ENCODE measurements at places on chromosomes 7 and 10.

DNA sequence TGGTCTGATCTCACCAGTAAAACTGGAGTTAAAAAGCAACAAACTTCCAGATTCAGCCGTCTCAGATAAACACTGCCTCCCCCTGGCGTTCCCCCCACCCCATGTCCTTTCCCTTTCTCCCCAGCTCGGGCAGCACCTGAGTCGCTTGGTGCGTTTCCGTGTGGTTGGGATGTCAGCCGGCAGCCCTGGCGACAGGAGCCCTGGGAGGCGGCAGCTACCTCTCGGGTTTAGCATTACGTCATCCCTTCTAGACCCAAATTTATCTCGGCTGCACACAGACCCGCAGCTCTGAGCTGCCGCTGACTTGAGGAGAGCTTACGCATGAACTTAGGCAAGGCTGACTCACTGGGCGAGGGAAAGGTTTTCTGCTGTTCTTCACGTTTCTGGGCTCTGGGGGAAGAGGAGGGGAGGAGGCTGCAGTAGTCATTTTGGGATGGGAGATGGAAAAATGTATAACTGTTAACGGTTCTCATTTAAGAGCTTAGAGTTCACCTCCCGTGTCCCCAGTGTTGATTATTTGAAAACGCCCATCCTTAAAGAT lies 14.4 kb downstream of the MXI1 start:
- peak overlapping the region; percentile 4 for H3K27ac ChIP-seq
- peak; percentile 50 for DNase-seq
- no peaks in the 10 kb centered on the region for H3K27me3 ChIP-seq
- peak overlapping the region; percentile 59 for H3K4me3 ChIP-seq
- peaks cover 8% of the 10 kb centered on the region for H3K36me3 ChIP-seq
- H3K4me1 ChIP-seq: peaks cover 19% of the 10 kb centered on the region

DNA sequence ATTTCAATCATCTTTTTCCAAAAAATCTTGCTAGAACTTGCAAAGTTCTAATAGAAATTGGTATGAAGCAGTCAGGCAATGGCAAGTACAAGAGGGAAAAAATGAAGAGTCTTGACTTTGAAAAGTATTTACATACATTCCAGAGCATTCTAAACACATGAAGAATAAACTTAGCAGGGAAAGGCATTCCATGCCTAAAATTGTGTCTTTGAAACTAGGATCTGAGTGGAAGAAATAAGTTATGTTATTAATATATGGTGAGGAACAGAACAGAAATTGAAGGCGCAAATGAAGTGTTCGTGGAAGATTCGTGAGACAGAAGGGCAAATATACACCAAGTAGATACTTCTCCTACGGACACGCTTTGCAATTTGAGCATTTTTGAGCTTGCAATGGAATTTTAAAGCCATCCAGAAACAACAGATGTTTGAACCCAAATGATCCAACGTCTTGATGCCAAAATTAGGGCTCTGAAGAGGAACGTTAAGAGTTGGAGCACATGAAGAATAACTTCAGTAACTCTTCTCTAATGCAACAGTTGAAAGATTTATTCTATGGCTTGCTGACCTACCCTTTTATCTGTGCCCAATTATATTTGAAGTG lies 40.6 kb upstream of the SEPTIN7 start:
- H3K36me3 ChIP-seq: no peaks in the 10 kb centered on the region
- no peak overlapping the region for H3K4me3 ChIP-seq
- no peak overlapping the region for H3K27ac ChIP-seq
- DNase-seq: no peak
- no peaks in the 10 kb centered on the region for H3K27me3 ChIP-seq

DNA sequence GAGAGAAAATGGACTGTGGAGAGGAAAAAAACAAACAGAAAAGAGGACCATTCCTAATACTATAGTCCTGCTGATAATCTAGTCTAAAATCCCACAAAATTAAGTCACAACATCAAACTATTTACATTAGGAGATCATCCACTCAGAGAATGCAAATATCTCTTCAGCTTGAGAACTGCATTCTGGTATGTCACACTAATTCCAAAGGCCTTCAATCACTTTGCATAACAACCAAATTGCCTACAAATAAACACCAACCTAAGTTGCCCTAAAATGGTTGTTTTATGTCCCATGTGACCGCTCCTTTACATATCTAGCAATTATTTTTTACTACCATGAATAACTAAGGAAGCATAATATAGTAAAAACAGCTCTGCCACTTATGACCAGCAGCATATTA lies 264.3 kb downstream of the CACNA2D1 start:
- no peak overlapping the region for H3K27ac ChIP-seq
- H3K27me3 ChIP-seq: no peaks in the 10 kb centered on the region
- H3K4me3 ChIP-seq: no peak overlapping the region
- DNase-seq: no peak

DNA sequence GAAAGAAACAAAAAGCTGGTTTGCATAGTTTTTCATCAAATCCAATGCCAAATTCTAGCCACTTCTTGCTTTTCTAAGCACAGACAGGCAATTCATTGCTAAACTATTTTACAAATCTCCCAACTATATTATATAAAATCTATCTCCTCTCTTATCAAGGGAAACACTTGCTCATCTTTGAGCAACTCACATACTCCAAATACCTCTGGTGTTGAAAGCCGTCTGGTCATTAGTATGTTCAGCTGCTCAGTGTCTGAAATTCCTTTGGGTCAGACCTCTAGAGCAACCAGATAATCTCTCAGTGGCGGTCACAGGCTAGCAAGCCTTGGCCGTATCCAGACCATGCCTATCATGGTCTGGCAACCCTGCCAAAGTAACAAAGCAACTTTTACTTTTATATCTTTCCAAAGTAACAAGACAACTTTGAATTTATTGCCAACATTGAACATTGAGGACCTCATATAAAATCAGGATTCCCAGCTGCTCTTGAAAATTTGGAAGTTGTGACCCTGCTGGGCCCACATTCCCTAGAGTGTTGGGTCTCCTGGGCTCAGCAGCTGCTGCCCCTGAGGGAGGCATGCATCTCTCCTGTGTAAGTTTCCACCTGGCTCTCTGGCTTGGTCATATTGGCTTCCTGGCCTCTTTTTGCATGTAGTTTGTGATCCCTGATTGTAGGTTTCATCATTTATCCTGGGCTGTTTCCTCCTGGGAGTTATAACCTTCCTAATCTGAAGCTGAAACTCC lies 56.8 kb upstream of the LANCL2 start:
- peak overlapping the region; percentile 64 for H3K4me3 ChIP-seq
- H3K4me1 ChIP-seq: peaks cover 62% of the 10 kb centered on the region
- no peak for DNase-seq
- peaks cover 13% of the 10 kb centered on the region for H3K36me3 ChIP-seq
- peaks cover 9% of the 10 kb centered on the region for H3K27me3 ChIP-seq

DNA sequence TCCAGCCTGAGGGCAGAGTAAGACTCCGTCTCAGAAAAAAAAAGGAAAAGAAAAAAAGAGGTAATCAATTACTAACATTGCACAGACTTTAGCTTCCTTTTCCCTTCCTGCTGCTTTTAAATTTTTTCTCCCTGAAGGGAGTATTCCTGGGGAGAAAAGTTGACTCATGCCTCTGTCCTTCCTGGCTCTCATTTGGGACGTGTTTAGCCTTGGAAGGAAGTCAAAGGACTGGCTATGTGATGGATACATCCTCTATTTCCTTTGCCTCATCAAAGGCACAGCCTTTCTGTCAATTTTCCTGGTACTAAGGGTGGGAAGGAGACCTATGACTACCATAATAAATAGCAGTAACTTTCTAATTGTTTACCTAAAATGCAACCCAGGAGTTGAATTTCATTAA lies 77.6 kb downstream of the ITGA8 start:
- no peak overlapping the region for H3K4me3 ChIP-seq
- no peaks in the 10 kb centered on the region for H3K27me3 ChIP-seq
- H3K4me1 ChIP-seq: no peaks in the 10 kb centered on the region
- no peak overlapping the region for H3K27ac ChIP-seq
- H3K36me3 ChIP-seq: no peaks in the 10 kb centered on the region

DNA sequence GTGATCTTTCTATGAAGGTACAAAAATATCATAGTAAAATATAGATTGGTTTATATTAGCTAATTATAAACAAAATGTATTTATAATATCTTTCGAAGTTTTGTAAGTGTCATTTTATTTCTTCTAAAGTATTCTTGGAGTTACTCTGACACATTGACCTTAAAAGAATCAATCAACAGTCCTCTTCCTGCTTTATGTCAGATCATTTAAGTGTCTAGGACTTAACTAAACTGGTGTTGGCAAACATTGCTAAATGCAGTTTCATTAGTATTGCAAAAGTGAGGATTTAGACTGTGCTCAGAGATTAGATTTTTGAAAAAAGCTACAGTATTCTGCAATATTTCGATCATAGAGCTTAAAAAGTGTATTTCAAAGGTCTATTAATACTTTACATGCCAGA lies 10.3 kb downstream of the GLCCI1 start:
- H3K27me3 ChIP-seq: no peaks in the 10 kb centered on the region
- no peak for DNase-seq
- H3K4me3 ChIP-seq: no peak overlapping the region
- no peak overlapping the region for H3K27ac ChIP-seq
- peaks cover 41% of the 10 kb centered on the region for H3K4me1 ChIP-seq

GRCh38 chr10:43688348-43688892 lies 39.7 kb upstream of the ZNF32 start:
- H3K36me3 ChIP-seq: peaks cover 2% of the 10 kb centered on the region
- H3K27ac ChIP-seq: no peak overlapping the region
- H3K27me3 ChIP-seq: peaks cover 15% of the 10 kb centered on the region
- H3K4me1 ChIP-seq: peaks cover 10% of the 10 kb centered on the region
- H3K4me3 ChIP-seq: peak overlapping the region; percentile 86
- no peak for DNase-seq

DNA sequence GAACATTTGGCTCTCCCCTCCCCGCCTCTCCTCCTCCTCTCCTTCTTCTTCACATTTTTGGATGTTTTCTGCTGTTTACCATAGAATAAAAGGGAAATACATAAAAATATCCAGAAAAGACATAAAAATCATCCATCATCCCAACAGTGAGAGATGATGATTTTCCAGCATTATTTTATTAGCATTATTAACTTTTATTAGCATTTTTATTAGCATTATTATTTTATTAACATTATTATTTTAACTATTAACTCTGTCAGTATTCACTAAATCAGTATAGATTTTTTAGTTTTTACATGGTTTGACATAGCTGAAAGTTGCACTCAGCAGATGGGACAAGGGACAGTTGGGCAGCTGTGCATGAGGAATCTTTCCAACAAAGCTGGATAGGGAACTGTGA lies 16.2 kb upstream of the SLC35B4 start:
- no peak for DNase-seq
- peaks cover 2% of the 10 kb centered on the region for H3K4me1 ChIP-seq
- H3K36me3 ChIP-seq: no peaks in the 10 kb centered on the region
- H3K4me3 ChIP-seq: no peak overlapping the region
- H3K27me3 ChIP-seq: peaks cover 38% of the 10 kb centered on the region

DNA sequence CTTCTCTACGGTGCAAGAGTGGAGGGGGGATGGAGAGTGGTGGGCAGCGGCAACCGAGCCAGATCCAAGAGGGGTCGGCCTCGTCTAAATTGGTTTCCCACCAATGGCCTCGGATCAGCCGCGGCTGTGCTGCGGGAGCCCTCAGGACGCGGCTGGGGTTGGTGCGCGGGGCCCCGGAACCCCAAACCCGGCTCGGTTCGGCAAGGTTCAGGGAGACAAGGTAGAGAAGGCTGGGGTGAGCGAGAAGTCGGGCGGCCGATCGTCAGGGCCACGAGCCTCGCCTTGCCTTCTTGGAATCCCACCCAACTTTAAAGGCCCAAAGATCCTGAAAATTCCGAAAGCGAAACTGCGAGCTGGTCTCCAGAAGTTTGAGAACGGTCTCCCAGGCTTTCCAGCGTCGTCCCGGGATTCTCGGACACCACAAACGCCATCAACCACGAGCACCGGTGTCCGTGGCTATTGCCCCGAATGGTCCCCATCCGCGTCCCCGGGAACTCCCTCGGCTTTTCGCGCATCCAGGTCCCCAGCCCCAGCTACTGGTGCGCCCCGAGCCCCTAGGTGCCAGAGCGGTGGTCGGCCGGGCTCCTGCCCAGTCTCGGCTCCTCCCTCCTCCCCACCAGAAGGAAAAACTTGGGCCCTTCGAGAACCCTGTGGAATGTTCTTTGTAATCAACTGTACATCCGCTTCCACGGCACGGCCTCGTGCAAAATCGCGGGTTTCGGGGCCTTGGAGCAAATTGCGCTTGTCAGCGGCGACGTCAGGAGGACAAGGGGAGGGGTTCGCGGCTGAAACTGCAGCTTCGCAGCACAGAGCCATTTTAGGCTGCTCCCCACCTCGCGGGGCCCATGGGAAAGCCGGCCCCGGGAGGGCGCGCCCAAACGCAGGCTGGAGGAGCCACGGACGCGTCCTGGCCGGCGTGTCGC lies 3.2 kb downstream of the SFMBT2 start:
- DNase-seq: no peak
- H3K36me3 ChIP-seq: peaks cover 26% of the 10 kb centered on the region
- no peaks in the 10 kb centered on the region for H3K27me3 ChIP-seq
- H3K4me1 ChIP-seq: peaks cover 56% of the 10 kb centered on the region
- H3K27ac ChIP-seq: no peak overlapping the region

Measured in effector memory CD8-positive, alpha-beta T cell (primary cell).